ENCODE measurements at places on chromosomes 11 and 22.
A peak's percentile ranks its signal among the peaks of the same experiment; 100 is the strongest.

DNA sequence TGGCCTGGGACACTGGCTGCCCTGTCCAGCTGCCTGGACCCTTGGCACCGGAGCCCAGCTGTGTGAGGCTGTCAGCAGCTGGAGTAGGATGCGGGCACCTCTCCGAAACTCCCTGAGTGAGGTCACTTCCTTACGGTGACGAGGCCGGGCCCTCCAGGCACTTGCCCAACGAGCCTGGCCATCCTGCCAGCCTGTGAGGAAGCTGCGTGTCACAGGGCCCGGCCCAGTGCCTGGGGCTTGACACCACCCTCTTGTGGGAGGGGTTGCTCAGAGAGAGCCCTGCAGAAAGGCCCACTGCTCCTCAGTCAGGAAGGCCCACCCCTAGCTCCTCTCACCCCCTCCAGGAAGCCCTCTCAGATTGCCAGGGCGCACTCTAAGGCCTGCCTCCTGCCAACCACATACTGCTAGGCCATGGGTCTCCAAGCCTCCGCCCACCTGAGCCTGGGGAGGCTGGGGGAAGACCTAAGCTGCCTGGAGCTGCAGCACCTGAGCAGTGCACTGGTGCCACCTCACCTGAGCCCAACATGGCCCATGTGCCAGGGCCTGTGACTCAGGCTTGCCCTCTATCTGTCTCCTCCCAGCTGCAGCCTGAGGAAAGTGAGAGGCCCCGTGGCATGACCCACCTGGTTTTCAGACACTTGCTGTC is 4.3 kb upstream of the PHLDA2 start:
- DNase-seq: no peak

- DNase-seq: no peak
Observed at GRCh38 chr11:83355391-83355790, 69.2 kb upstream of the CCDC90B start.

DNA sequence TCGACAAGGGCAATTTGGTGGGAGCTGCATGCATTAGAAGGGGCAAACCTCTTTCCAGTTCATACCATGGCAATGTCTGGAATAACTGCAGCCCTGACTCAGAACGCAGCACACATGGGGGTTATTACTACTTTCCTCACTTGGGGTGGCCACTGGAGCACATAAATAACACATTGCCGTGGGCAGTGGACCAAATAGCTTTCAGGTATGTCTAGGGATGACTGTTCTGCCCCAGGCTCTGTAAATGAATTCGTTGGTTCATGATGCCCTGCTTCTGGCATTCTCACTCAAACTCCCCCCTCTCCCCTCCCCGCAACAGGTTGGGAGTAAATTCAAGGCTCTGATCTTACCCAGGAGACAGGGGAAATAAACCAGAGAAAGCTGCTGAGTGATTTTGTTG is 238.0 kb upstream of the PLET1 start:
- DNase-seq: no peak

- no peak for DNase-seq
Observed at GRCh38 chr22:19578180-19579004, 54.2 kb upstream of the CLDN5 start.

GRCh38 chr22:19060356-19061009 is 61.7 kb downstream of the DGCR2 start:
- no peak for DNase-seq

DNA sequence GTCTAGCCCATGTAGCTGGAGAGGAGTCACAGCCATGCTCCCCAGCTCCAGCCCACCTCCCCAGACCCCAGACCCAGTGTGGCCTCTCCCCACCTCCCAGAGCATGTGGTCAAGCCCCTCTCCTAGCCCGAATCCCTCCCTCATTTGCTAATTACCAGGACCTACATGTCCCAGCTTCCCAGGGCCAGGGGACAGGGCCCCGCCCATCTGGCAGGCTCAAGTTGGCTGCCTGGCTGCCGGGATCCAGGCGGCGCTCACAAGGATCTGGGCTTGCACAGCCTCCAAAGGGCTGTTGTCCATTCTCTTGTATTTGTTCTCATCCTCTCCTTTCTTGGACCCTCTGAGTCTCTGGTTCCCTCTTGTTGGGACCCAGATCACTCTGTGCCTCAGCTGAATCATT is 4.6 kb upstream of the MIF start:
- no peak for DNase-seq

DNA sequence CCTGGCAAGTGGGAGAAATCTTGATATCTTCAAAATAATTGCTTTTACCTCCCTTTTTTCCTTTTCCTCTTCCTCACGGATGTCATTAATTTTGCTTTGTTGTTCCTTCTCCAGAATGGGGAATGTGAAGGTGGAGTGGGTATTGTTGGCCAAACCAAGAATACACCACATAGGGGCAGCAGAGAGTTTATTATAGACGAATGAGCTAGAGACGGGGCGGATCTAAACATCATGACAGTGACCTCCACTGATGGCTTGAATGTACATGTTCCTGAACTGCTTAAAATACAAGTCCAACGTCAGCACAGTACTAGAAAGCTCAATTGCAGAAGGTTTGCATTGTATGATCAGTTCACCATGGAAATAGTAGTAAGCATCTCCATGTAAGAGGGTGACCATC is 122.3 kb upstream of the SNX19 start:
- DNase-seq: no peak

GRCh38 chr11:30488304-30488998 is 97.7 kb downstream of the MPPED2 start:
- DNase-seq: peak; percentile 46

GRCh38 chr11:8337130-8337795 is 73.6 kb upstream of the LMO1 start:
- no peak for DNase-seq

- DNase-seq: no peak
Observed at GRCh38 chr11:111977146-111978027, 40.2 kb downstream of the DIXDC1 start.

DNA sequence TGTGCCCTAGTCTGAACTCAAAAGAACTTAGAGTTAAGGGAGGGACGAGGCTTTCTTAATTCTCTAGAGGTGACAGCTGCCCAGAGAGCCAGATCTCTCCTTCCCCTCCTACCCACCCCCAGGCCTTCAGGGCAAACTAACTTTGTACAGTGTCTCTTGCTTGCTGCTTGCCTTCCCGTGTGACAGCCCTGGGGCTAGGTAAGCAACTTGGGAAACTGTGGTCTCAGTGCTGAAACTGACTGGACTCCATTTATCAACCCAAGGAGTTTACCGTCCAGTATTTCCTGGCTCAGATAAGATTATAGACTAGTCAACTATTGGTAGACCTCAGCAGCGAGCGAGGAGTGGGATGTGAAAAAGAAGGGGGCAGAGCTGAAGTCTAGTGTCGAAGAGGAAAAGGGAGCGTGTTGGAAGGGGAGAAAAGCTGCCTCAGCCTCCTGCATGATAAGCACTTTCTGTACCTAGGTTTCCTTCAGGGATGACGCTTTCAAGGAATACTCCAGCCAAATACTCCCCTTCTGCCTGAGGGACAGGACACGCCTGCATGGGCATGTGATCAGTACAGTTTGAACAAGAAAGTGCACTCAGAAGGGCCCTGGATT is 43.3 kb upstream of the WEE1 start:
- DNase-seq: no peak

- peak; percentile 90 for DNase-seq
Observed at GRCh38 chr11:64372802-64373597, 14.0 kb downstream of the RPS6KA4 start.

GRCh38 chr11:2088284-2088683 is 50.9 kb downstream of the IGF2 start:
- DNase-seq: no peak

GRCh38 chr11:7031471-7031871 is 11.2 kb downstream of the NLRP14 start:
- DNase-seq: no peak

DNA sequence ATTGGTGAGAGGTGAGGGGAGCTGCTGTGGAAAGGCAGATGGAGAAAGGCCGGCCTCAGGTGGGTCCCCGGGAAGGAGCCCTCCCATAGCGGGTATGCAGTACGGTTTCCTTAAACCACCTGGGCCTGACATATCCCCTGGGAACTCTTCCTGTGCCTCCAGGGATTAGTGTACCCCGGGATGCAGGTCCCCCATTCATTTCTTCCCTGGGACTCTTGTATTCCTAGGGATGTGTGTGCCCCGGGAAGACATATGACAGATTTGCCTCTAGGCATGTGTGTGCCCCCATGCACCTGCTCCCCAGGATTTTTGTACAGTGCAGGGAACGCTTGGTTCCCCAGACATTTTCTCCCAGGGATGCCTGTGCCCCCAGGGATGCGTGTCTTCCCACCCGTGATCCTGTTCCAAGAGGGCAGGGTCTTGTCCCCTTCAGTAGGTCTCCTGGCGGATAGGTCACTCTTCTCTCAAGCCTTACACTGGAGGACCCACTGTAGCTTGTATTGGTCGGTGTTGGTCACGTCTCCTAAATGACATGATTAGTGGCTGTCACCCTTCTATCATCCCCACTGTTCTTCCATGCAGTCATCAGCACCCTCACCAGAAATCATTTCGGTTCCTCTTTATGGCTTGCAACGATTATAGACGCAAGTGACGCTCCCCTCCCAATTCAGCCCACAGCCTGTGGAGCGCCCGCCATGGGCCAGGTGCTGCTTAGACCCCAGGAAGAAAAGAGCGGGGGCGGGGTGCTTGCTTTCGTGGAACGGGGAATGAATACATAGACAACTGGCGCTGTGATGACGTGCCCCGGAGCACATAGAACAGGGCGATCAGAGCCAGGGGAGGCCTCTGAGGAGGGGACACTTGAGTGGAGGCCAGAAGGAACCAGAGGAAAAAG is 1.3 kb downstream of the PARVB start:
- no peak for DNase-seq

DNA sequence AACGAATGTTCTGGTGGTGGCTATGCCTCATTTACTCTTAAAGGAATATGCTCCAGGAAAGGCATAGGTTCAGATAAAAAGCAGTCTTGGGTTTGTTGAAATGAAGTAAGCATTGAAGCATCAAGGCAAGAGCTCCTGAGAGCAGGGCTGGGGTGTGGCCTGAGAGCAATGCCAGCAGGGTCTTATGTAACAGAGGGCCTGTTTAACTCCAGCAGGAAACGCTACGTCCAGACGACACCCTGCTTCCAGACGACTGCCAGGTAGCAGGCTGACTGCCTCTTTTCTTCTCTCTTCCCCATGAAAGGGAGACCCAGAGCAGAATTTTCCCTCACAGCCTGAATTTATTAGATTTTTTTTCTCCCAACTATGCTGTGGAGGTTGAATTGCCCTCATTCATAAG is 127.2 kb upstream of the SLC5A12 start:
- DNase-seq: no peak

- no peak for DNase-seq
Observed at GRCh38 chr11:94639901-94640721, 72.9 kb downstream of the PIWIL4 start.

DNA sequence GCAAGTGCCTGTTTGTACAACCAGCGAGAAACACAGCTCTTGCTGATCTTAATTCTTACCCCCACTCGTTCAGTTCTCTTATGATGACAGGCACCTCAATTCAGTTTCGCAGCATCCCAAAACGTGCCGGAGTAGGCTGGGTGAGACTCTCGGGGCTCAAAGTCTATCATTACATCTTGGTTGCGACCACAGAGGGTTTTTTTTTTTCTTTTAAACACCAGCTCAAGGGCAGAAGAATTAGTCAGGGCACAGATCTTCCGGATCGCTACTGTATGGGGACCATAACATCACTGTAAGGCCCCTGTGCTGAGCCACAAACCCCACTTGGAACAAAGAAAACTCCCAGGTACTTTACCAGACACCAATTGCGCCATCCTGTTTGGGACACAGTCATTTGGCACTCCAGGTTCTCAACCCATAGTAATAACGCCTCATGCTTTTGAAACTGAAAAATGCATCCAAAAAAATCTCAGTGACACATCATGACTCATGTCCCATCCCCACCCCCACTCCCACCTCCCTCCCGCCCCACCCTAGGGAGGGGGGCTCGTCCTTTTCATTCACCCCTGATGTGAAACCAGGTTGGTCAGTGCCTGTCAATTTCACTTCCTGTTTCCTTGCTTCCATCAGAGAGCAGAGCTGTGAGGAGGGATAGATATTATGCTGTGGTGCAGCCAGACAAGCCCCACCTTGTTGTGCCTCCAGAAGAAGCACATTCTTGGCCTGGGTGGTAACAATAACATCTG is 41.0 kb upstream of the CD5 start:
- no peak for DNase-seq

- no peak for DNase-seq
Observed at GRCh38 chr22:20808844-20809243, 34.9 kb downstream of the SERPIND1 start.

GRCh38 chr11:14582793-14583192 is 60.8 kb upstream of the PDE3B start:
- DNase-seq: no peak

DNA sequence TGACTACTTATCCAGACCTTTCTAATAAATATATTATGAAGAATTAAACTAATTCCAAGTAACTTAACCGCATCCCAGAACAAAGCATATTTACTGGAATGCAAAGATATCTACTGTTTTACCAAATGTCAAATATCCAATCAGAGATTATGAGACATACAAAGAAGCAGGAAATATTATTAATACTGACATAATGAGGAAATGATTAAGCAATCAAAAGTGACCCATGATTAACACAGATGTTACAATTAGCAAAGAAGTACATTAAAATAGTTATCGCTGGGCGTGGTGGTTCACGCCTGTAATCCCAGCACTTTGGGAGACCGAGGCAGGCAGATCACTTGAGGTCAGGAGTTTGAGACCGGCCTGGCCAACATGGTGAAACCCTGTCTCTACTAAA is 105.2 kb downstream of the WNT7B start:
- no peak for DNase-seq

GRCh38 chr11:20192151-20192550 is 31.9 kb upstream of the DBX1 start:
- no peak for DNase-seq

GRCh38 chr22:22673099-22673498 is 28.7 kb downstream of the GGTLC2 start:
- DNase-seq: no peak

GRCh38 chr11:2207212-2207611 is 35.6 kb upstream of the TH start:
- no peak for DNase-seq

- DNase-seq: no peak
Observed at GRCh38 chr11:19201737-19202605, at the start of gene CSRP3. CSRP3 (minus strand) TSS chr11:19201983; CDS start chr11:19192448, 9,535 bp downstream.

- no peak for DNase-seq
Observed at GRCh38 chr11:69105461-69106030, 50.2 kb upstream of the SMIM38 start.

GRCh38 chr22:45233827-45234226 is 6.9 kb downstream of the KIAA0930 start:
- DNase-seq: no peak

Data from NCI-H510A (cell line).